HTR-8/SVneo (cell line): ENCODE measurements at places on chromosomes 5 and 9.
A peak's percentile ranks its signal among the peaks of the same experiment; 100 is the strongest.

- DNase-seq: no peak
These were observed 192.9 kb downstream of the PIK3R1 start for GRCh38 chr5:68408345-68408871.

DNA sequence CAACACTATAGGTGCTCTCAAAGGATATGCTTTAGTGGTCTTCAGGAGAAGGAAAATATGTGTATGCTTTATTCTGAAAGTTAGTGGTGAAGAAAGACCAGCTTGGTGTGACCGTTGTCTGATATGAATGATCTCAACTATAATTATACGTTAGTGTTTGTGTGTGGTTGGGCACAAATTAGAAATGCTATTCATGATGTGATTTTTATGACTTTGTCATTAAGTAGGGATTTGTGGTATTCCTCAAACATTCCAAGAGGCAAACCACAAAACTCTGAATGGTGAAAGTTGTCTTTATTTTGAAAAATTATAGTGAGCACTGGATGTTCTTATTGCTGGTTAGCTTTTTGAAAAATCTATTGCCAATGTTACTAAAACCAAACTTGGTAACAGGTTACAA is 6.2 kb upstream of the F2R start:
- DNase-seq: no peak

- peak; percentile 24 for DNase-seq
These were observed 222.4 kb downstream of the MAPKAP1 start for GRCh38 chr9:125484350-125485282.

GRCh38 chr9:5112646-5113045 is 72.8 kb downstream of the INSL6 start:
- DNase-seq: no peak

DNA sequence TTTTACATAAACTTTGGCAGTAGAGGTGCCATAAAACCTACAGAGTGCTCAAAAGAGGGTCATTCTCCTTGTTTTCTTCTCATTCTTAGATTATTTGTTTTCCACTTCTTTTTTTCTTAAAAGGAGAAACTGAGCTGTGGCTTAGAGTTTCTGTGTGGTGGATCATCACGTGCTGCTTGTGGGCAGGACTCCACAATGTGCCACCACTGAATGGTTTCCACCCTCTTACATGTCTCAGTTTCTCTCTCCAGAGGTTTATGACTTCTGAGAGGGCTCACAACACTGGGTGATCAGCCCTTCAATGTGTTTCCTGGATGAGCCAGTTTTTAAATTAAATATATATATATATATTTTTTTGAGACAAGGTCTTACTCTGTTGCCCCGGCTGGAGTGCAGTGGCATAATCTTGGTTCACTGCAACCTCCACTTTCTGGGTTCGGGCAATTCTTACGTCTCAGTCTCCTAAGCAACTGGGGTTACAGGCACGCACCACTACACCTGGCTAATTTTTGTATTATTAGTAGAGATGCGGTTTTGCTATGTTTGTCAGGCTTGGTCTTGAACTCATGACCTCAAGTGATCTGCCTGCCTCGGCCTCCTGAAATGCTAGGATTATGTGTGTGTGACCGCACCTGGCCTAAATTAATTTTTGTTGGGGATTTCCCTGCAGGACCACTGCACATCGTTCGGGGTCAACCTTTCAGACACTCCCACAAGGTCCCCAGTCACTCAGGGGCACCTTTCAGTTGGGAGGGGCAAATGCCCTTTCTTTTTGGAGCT is 3.1 kb upstream of the UNC13B start:
- DNase-seq: no peak
